Activated T-helper 1 cell treated with anti-CD3 and anti-CD28 coated beads, Interleukin-12 subunit alpha, Interleukin-12 subunit beta, Interleukin-2, Interleukin-4 antibody, amounts not matched to agents 30 ng/mL and 10 ng/mL and 1 ng/mL, durations not matched to agents 14 hours and 24 hours and 36 hours (primary cell): ENCODE measurements at places on chromosomes 4 and X.

GRCh38 chr4:156898373-156899117 lies 73.1 kb downstream of the PDGFC start:
- no peak for DNase-seq

GRCh38 chrX:10310511-10310910 lies 153.7 kb downstream of the CLCN4 start:
- DNase-seq, result no peak

- DNase-seq, result no peak
Measured at GRCh38 chrX:44733931-44734330, 109.9 kb upstream of the DUSP21 start.

DNA sequence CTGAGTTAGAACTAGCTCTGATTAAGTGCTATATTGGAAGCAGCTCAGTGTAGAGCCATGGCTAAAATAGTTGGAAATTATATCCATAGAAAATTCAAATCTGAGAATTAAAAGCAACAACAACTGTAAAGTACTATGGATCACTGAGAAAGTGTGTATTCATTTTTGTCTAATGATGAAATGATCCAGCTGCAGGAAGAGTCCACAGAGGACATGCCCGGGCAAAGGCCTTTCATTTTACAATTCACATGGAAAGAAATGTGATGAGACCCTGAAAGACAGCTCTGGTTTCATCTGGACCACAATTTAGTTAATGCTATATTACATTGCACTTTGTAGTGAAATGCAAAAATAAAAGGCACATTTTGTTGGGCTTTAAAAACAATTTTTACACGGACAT lies 196.8 kb upstream of the FAT1 start:
- DNase-seq, result no peak

- DNase-seq, result no peak
Measured at GRCh38 chr4:7941111-7941964, 1.7 kb upstream of the AFAP1 start.

GRCh38 chrX:69019073-69019890 lies 146.0 kb downstream of the PJA1 start:
- no peak for DNase-seq

DNA sequence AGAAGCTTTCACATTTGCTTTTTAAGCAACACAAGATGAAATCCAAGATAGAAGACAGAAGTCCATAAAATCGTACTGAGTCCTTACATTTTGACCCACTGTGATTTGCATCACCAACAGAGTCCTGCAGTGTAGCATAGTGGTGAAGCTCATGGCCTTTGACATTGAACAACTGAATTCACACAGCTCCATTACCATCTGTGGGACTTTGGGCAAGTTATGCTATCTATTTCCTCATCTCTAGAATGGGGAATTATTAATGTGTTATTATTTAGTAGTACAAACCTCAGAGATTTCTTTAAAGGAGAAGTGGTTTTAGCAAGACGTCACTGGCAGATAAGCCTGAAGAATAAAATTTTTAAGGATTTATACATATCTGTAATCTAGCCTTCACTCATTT lies 10.7 kb downstream of the GPRIN3 start:
- DNase-seq, result no peak

GRCh38 chr4:38290366-38290765 lies 330.2 kb downstream of the PTTG2 start:
- DNase-seq, result no peak

DNA sequence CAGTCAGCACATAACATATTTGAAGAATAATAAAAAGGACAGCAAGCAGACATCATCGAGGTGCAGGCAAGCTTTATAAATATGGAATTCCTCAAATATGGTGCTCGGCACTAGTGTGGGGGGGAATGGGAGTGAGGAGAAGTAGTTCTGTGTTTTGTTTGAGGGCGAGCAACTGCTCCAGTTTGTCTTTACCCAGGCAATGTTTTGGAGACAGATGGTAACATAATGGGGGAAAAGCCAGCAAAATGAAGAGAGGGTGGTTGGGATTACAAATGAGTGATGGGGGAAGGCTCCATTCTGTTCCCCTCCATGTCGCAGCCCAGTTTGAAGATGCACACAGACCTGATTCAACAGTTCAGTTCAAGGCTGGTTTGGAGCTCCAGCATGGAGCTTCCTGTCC lies 572.9 kb upstream of the DIPK2B start:
- DNase-seq, result no peak

GRCh38 chr4:158543191-158543590 lies 21.5 kb downstream of the RXFP1 start:
- DNase-seq, result no peak

DNA sequence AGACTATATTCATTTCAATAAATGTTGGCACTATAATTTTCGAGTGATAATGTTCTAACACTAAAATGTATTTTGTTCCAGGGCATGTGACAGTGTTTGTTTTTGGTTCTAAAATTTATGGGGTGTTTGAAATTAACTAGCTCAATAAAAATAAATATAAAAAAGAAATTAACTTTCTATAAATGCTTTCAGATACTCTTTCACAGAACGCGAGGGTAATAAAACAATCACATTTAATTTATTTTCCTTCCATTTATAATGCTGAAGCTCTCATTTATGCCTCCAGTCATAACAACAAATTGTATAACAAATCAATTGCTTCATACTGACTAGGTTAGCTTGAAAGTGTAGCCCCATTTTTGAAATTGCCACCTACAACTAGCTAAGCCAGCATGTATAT lies 122.4 kb upstream of the GPM6A start:
- DNase-seq, result no peak

- DNase-seq, result no peak
Measured at GRCh38 chr4:121726642-121727268, 30.0 kb upstream of the ANXA5 start.

DNA sequence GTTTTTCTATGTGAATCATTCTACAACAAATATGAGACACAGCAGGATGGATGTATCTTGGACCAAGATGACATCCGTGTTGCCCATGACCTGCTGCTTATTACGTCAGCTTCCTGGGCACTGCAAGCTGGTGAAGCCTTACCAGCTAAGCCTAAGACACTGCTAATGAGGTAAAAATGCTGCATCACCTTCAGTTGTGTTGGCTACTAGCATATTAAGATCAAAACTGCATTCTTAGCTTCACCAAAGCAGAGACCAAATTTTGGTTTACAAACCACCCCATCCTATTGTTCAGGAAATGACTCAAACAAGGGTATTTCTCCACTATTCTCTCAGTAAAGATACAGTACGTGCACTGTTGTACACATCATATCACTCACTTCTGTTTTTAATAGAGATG lies 50.3 kb downstream of the MAML3 start:
- peak; percentile 54 for DNase-seq

DNA sequence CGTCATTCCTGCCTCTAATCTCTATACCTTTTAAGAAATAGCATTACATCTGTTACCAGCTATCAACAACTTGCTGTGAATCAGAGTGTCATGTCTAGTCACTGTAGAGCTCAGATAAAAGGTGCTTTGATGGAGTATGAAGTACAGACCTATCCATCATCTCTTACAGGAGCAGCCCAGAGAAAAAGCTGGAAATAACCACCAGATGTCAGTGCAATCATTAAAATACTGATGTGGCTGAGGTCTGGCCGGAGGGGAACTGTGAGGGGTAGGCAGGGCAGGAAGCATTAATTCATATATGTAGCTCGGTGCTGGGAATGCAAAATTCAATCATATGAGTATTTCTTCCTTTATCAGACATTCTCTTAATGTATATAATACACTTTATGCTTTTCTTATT lies 100.6 kb downstream of the AKAP4 start:
- DNase-seq, result no peak

DNA sequence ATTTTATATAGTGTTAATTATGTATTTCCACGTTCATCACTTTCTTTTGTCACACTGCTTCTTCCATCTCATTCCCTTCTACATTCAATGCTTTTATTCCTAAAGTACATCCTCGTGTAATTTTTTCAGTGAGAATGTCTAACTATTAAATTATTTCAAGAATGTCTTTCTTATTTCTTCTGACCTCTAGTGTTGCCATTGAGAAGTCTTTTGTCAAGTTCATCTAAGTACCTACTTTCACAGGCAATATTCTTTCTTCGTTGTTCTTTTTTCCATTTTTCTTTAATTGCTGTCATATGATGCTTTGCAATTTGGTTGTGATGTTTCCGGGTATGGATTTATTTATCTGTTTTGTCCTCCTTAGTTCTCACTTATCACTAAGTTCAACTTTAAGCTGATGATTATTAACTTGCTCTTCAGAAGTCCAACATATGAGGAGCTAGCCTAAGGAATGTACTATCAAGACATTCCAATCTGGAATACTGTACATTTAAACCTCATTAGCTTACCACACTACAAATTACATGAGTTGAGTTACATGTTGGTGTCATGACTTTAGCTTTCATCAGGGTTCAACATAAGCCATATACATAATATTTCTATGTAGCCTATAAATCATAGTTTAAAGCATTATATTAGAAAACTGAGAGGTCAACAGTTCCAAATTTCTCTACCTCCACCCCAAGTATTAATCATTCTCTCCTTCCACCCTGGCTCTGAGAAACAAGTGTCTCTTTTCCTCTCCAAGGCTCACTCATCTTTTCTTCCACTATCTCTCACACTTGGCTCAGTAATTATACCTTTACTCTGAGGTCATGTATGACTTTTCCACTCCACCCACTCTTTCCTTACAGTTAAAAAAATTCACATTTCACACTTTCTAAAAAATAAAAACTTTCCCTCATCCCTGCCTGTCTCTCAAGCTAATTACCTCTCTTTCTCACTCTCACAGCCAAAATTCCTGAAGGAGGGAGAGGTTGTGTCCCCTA lies 81.5 kb downstream of the COX18 start:
- DNase-seq, result no peak

GRCh38 chr4:56799161-56799759 lies 22.2 kb downstream of the SPINK2 start:
- DNase-seq, result no peak

DNA sequence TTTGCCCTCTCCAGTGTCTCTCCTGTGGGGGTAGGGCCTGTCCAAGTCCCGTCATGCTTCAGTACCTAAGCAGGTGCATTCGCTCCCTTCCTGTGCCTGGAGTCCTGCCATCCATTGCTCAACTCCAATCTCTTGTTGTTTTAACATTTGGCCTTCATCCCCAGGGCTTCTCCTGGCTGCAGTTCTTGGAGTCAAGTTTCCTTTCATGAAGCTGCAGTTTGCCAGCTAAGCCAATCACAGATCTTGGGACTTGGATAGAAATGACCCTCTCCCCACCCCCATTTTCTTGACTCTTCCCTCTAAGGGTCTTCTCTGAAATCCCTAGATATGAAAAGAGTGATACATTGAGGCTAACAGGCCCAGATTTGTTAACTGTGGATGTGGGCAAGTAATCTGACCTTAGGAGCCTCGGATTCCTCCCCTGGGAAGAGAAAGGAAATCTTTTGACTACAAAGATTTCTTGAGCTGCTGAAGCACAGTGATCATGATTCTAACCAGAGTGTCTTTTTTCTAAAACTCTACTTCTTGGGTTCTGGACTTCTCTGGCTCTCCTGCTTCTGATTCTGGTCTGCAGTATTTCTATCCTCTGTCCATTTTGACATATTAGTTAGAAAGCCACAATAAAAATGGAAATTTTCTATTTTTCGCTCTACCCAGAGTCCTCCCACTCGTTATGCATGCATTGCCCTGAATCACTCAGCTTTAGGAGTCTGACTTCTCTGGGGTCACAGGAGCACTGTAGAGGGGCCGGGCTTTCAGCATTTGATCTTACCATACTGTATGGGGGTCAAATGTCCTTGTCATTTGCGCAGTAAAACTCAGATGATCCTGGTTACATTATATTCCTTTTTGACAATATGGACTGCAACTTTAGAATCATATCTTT lies 61.0 kb downstream of the CHRNA9 start:
- no peak for DNase-seq

DNA sequence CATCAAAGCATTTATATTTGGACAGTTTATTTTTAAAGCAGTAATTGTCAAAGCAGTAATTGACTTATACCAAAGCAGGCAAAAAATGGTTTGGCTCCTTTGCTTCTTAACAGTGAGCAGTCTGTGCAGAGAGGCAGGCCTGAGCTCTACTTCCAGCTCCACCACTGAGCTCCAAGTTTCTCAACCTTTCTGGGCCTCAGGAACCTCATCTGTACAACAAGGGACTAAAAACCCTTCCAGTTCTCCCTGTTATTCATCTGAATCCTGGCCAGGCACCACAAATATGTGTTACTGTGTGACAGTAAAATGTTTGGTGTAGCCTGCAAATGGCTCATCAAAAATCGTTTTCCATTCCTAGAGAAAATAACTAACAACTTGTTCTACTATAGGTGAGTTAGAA lies 88.7 kb upstream of the TTC29 start:
- no peak for DNase-seq

GRCh38 chrX:151175283-151176062 lies 911 bp upstream of the GPR50 start:
- no peak for DNase-seq

- no peak for DNase-seq
Measured at GRCh38 chr4:71456841-71457240, 118.0 kb downstream of the SLC4A4 start.

- no peak for DNase-seq
Measured at GRCh38 chrX:46340696-46341095, 204.5 kb downstream of the ZNF674 start.

DNA sequence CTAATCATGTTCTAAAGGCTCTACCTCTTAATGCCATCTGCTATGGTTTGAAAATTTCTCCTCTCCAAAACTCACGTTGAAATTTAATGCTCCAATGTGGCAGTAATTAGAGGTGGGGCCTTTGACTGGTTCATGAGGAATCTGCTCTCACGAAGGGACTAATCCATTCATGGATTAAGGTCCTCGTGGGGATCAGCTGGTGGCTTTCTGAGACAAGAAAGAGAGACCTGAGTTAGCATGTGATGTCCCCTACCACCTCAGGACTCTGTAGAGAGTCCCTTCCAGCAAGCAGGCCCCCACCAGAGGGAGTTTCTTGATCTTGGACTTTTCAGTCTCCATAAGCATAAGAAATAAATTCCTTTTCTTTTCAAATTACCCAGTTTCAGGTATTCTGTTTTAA lies 65.3 kb downstream of the WDFY3 start:
- DNase-seq, result no peak

GRCh38 chrX:49171752-49172279 lies at the start of gene PLP2:
Gene PLP2 (plus strand): TSS chrX:49171898. CDS start chrX:49172001, 103 bp downstream.
- DNase-seq, result no peak

- no peak for DNase-seq
Measured at GRCh38 chr4:98677799-98678198, 19.4 kb upstream of the TSPAN5 start.

GRCh38 chrX:34654696-34655490 lies 2.2 kb downstream of the TMEM47 start:
- DNase-seq, result no peak

- no peak for DNase-seq
Measured at GRCh38 chr4:48275247-48275646, 5.6 kb upstream of the TEC start.

GRCh38 chrX:45505214-45505613 lies 304.5 kb upstream of the DIPK2B start:
- no peak for DNase-seq

DNA sequence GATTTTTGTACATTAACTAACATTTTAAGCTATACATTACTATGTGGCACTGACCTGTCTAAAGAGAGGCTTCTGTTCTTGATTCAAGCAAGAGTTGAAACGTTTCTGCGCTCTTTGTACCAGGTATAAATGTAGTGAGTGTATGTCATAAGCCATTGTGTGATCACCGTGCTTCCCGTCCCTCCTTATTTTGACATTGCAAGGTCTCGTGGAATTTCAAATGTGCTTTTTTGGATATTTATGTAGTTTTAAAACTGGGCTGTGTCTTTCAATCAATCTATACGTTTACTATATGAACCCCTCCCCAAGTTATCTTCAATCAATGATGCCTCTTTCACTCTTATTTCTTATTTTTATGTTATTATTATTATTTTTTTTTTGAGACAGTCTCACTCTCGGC lies at the start of gene KLHL15:
Gene KLHL15 (minus strand): TSS at position 101 of the 400 bp plus-strand sequence. CDS start 20,493 bp downstream, outside the sequence.
- DNase-seq, result no peak
